M059J (cell line): ENCODE measurements at places on chromosomes 11 and 22. TPM values are rescaled to one million over a fixed set of nuclear protein-coding genes. Genes with fewer than 3 reads are reported as not detected.
A peak's percentile ranks its signal among the peaks of the same experiment; 100 is the strongest.

GRCh38 chr11:116221351-116221750 is 551.4 kb downstream of the BUD13 start:
- no peak for DNase-seq

- no peak for DNase-seq
Observed at GRCh38 chr11:18739685-18740084, 13.7 kb upstream of the IGSF22 start.

DNA sequence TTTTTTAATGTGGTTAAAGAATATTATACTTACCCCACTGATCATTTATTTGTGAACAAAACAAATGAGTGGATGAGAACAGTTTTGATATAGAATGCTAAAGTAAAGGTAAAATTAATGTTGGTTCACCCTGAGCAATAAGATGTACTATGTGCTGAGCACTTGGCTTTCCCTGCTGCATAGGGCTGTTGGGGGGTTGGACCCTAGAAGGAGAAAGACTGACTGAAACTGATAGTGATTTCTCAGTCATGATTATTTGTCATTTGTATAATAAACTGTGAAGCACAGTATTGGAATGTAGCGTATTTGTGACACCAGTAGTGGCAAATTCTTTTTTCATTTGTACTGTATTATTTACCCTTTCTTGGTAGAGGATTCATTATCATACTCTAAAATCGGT is 63.3 kb downstream of the PRMT3 start:
- DNase-seq, result no peak

Gene NLRX1
- total RNA-seq, result 15.9 and 16.8 TPM in 2 replicates

Gene PHLDB1
- total RNA-seq, result 66.8 and 76.7 TPM in 2 replicates

DNA sequence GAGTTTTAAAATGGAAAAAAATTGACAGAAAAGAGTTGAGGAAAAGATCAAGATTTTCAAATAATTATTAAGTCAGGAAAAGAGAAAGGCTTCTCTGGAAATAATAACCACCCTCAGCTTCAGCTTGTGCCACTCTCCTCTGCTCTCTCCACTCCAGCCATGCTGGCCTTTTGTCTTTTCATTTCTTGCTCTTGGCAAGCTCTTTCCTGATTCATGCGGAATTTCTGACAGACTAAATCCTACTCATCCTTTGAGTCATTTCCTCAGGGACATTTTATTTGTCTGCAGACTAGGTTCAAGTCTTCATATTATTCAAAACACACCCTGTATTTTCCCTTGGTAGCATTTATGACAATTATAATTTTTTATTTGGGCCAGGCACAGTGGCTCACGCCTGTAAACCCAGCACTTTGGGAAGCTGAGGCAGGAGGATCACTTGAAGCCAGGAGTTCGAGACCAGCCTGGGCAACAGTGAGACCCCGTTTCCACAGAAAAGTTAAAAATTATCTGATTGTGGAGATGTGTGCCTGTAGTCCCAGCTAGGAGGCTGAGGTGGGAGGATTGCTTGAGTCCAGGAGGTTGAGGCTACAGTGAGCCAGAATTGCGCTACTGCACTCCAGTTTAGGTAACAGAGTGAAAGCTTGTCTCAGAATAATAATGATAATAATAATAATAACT is 7.8 kb upstream of the P4HA3 start:
- peak; percentile 96 for DNase-seq

Gene OR10A6
- not detected in 2 replicates for total RNA-seq

DNA sequence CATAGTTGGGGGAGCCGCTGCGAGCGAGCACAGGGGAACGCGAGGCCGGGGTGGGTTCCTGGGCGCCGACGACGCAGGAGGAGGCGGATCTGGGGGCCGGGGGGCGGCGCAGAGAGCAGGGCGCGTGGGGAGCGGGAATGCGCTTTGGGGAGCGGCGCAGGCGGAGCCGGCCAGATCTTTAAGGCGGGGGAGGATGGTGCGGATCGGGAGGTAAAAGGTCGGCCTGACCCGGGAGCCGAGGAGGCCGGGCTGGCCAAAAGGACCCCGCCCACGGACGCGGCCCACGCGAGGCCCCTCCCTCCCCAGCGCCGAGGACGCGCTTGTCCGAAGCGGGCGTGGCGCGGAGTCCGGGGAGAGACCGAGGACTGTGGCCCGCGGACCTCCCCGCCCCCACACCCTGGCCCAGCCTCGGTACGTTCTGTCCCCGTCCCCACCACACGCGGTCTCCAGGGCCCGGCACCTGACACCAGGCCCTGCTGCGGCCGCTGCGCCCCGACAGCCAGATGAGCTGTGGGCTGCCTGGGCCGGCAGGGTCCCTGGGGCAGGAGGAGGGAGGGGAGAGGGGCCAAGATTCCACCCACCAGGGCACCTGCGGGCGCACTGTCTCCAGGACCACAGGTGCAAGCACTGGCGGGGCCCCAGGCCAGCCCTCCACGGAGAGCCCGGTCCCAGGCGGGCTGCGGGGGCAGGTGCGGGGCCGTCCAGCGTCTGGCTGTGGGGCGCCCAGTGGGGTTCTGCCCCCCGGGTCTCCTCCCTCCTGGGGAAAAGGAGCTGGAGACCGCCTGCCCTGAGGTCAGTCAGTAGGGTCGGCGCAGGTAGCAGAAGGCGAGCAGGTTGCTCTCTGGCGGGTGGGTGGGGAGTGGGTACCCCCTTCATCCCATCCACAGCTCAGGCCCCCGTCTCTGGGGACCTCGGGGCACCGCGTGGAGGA is 10.9 kb downstream of the PIM3 start:
- peak; percentile 67 for DNase-seq

Gene MISFA
- not detected in 2 replicates for total RNA-seq

Gene LINC01488
- total RNA-seq, result not detected in 2 replicates

- no peak for DNase-seq
Observed at GRCh38 chr22:23816156-23816976, 22.4 kb downstream of the DERL3 start.

Gene TMEM45B
- total RNA-seq, result not detected in 2 replicates

GRCh38 chr11:12079726-12080556 is 30.4 kb upstream of the MICAL2 start:
- DNase-seq, result peak; percentile 100

Gene ATP6V1E1
- total RNA-seq, result 128 and 160 TPM in 2 replicates

Gene MFRP
- not detected in 2 replicates for total RNA-seq

Gene SLC22A8
- total RNA-seq, result not detected in 2 replicates

DNA sequence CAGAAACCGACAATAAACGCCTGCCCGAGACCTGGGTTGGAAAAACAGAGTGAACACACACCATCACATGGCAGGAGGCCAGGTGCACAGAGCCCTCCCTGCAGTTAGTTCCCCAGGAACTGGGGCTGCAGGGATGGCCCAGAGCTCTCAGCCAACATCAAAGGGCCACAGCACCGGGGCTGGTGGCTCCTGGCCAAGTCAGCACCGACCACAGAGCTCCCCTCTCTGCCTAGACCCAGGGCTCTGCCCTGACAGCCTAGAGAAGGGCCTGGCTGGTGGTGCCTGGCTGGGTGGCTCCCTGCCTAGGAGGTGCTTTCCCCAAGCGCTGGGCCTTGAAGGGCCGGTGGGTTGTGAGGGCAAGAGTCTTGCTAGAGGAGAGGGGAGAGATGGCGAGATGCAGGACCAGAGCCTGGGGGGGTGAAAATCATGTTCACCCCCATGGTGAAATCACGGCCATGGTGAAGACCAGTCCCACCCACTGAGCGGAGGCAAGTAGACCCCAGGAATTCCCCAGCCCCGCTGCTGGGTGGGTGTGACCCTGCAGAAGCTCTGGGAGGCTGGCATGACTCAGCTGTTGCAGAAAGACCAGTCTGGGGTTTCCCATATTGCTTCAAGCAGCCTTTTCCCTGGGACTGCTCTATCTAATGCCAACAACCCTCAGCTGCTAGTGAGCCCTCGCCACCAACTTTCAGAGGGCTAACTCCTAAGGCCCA is 7.2 kb upstream of the BID start:
- peak; percentile 79 for DNase-seq

DNA sequence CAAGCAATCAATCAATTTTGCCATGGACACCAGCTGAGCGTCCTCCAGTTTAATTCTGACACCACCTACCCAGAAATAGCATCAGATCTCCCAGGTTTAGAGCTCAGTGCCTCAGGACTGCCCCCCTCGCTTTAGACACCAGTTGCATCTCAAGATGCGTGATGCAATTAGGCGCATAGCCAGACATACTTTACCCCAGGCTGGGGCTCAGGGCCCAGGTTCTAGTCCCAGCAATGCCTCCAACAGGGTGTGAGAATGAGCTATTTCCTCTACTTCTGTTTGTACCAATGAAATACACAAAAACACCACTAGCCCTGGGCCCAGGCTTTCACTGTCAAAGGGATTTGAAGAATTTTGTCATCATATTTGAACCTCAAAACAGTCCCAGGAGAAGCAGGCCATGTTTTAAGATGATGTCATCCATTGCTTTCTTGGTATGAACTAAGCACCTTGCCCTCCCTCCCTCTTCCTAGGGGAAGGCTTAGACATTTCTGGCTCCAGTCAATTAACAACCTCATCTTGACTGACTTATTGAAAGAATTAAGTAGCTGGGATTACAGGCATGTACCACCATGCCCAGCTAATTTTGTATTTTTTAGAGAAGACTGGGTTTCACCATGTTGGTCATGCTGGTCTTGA is 61.5 kb upstream of the INCENP start:
- no peak for DNase-seq

DNA sequence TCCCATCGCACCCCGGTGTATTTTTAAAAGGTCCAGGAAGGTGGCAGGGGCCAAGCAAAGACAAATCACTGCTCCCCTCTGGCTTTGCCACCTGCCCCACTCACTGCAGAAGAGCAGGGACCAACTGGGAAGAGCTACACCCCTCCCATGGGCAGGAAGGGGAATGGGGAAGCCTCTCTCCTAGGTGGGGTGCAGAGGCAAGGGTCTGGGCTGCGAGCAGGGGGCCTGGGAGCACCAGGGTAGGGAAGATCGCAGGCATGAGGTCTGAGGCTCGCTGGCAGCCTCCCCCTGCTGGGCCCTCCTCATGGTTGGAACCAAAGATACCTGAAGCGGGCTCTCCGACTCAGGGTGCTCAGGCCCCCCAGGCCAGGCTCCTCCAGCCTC is 36.8 kb downstream of the PISD start:
- DNase-seq, result no peak

DNA sequence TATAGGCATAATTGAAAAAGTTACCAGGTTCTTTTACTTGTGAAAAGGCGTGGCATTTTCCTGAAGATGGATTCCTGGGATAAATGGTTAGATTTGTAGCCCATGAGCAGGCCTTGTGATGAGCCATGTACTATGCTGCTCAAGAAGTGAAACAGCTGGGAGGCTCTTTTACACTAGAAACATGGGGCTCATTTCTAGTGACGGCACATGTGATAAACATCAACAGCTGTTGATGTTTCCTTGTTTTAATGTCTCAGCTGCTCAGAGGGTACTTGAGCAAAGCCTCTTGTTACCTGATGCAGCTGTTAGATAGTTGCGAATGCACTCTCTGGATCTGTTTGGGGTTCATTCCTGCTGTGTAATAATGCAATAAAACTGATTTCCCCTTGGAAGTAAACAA is 396.8 kb downstream of the GUCY1A2 start:
- no peak for DNase-seq

Gene MORC2
- 7.8 and 21.6 TPM in 2 replicates for total RNA-seq

Gene UPK3A
- not detected in 2 replicates for total RNA-seq

GRCh38 chr11:19466314-19466713 is 225.6 kb upstream of the E2F8 start:
- no peak for DNase-seq

Gene OR8D4
- total RNA-seq, result not detected in 2 replicates

DNA sequence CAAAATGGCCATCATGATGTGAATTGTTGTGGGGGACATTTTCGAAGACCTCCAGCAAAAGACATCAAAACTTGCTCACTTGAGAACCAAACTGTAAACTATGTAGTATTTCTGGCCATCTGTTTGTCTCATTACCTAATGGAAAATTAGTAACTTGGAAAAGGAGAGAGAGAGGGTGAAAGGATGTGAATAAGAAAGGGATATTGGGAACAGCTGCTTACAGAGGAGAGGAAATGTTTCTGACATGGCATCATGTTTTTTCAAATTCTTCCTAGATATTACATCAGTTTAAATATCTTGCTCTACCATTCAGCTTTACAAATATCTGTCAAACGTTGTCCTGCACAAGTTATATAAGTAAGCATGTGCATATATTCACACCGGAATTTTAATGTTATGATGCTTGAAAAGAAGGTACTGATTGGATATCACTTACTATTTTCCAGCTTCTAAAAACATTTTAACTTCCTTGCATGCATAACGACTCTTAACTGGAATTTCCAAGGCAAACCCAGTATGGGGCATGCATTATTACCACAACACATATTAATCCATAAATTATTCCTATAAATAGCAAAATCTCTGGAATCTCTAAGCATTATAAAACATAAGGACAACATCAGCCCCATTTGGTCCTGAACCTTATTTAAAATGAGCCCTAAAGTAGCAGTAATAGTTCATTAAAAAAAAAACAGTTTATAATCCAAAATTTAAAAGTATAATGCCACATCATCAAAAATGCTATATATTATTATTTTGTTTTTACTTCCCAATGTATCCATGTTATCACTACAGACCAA is 20.0 kb downstream of the GUCY1A2 start:
- no peak for DNase-seq

- DNase-seq, result no peak
Observed at GRCh38 chr11:69926376-69927050, 107.3 kb upstream of the FGF3 start.

Gene DNAJB13
- not detected in 2 replicates for total RNA-seq

DNA sequence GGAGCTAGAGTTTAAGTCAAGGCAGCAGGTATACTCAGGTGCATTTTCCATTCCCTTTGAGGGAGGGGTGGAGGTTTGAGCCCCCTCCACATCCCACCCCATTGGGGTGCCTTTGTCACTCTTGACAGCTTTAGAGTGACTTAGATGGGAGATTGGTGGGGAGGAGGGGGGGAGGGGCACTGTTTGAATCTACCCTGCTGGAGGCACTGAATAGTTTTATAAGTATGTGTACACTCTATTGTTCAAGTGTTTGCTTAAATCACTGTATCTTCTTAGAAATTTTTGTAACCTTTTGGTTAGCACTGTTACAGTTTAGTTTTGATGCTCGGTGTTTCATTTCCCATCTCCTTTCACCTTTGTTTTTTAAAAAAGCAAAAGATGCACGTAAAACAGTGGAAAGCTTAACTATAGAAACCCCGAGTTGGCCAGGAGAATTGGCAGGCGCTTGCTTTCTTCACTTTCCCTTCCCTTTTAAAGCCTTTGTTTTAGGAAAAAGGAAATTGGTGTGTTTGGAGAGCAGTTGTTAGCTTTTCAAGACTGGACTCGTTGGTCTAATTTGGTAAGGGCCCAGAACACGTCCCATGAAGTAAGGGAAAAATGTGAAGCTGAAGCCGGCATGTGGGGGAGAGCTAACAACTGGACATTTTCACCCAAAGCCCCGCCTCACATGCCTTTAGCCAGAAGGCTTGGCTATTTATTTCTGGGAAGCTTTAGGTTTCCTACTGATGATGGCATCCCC is 42.8 kb downstream of the TNRC6B start:
- DNase-seq, result no peak

Gene HBB
- not detected in 2 replicates for total RNA-seq

GRCh38 chr11:77752516-77752915 is 68.0 kb downstream of the RSF1 start:
- no peak for DNase-seq

Gene CARD10
- 8.3 and 10.6 TPM in 2 replicates for total RNA-seq
